ENCODE measurements at places on chromosomes 1 and 21.
A peak's percentile ranks its signal among the peaks of the same experiment; 100 is the strongest.

GRCh38 chr1:90544356-90544755, 172.7 kb downstream of the BARHL2 start:
- no peak for DNase-seq

DNA sequence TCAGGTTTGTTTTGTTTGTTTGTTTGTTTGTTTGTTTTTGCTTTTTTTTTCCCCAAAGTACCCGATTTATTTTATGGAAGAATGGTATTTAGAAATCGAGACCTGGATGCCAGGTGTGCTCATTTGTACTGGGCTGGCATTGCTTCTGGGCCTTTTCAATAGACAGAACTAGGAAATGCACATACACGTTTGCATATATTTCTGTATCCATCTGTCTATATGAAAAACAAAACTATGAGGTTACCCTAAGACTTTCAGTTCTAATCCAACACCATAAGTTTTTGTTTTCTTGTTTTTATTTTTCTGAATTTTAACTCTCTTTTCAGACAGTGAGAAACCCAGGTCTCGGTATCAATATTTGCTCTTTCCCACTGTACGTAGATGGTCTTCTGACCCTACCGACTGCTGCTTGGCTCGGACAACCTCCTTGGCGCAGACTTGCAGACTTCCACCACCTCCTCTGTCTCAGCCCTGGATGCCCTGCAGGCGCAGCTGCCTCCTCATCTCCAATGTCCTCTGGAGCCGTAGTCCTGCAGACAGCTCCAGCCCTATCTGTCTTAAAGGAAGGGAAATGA, 171.7 kb downstream of the NEK7 start:
- no peak for DNase-seq

DNA sequence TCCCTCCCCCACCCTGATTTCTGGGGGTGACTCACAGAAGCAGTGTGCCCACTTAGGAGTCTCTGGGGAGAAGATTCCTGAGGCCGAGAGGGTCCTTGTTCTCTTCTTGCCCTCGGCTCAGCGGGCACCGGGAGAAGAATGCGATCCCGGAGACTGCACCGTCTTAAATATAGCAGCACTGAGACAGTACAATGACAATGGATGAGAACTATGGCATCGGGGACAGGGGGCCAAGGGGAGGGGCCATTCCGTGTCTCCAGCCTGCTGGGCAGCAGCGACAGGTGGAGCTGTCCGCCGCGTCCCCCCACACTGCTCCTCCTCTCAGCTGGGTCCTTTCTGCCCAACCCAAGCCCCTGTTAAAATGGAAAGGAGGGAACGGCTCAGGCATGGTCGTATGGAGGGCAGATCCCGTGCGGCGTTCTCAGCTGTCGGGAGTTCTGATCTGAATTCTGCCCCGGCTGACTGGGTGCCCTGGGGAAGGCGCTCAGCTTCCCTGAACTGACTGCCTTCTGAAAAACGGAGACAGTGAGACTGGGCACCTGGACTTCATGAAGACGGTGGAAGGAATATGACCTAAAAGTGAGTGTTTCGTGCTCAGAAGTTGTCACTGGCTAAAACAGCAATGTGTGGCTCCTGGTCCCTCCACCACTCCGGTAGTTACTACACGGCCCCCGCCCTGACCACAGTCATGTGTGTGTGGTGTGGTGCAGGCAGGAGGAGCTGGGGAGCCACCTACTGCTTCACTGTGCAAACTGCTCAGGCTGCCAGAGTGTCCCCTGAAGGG, at the start of gene MYOM3:
TSS of gene MYOM3 (minus strand) at position 140 of the 784 bp plus-strand sequence. CDS start 3,499 bp downstream, outside the sequence.
- DNase-seq: peak; percentile 81

- peak; percentile 94 for DNase-seq
These were observed 25.4 kb downstream of the UROD start for GRCh38 chr1:45037456-45037855.

DNA sequence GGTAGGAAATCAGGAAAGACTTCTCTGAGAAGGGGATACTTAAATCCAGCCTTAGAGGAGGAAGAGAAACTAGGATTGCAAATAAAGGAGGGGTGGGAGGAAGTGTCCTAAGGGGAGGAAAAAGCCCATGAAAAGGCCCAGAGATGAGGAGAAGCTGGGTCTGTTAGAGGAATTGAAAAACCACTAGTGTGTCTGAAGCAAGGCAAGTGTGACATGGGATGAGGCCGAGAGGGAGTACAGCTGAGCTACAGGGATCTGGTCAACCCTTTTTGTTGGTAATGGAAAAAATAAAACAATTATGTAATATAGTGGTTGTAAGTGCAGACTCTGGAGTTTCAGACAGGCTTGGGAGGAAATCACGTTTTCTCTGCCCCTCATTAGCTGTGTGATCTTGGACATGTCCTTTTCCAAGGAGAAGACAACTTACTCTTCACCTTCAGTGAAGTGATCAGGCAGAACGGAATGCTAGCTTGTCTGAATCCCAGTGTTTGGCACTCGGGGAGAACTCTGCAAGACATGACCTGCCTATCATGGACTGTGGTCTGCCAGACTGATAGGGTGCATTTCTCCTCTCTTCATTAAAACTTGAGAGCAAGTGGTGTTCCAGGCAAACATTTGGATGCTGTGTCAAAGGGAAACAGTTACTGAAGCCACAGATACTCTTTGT, 7.4 kb upstream of the S100A10 start:
- peak; percentile 57 for DNase-seq

Measured in OCI-M1 (cell line).